ENCODE measurements at places on chromosomes 16 and 17.

DNA sequence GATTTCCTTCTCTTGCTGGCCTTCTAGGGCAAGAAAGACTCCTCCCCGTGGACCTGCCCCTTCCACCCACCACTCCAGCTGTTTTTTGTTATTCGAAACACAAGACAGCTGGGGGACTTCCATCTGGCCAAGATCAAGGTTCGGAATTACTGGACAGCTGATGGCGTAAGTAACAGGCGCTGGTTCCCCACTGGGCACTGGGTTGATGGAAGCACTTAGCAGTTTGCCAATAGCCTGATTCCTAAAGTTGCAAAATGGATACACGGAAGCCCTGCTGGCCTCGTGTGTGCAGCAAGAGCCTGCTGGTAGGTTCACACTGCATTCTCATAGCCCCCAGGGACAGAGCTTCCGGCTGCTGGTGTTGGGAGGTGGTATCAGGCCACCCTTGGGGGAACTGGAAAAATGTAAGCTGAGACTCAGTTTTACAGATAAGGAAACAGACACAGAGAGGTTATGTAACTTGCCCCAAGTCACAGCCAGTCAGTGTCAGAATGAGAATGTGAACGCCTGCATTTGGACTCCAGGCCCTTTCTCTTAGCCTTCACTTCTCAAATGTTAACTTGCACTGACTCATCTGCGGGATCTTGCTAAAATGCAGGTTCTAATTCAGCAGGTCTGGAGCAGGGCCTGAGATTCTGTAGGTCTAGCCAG lies 171.7 kb downstream of the KATNIP start:
- ATAC-seq, result no peak

- ATAC-seq, result no peak
Measured at GRCh38 chr17:44038604-44039011, 23.8 kb upstream of the TMEM101 start.

DNA sequence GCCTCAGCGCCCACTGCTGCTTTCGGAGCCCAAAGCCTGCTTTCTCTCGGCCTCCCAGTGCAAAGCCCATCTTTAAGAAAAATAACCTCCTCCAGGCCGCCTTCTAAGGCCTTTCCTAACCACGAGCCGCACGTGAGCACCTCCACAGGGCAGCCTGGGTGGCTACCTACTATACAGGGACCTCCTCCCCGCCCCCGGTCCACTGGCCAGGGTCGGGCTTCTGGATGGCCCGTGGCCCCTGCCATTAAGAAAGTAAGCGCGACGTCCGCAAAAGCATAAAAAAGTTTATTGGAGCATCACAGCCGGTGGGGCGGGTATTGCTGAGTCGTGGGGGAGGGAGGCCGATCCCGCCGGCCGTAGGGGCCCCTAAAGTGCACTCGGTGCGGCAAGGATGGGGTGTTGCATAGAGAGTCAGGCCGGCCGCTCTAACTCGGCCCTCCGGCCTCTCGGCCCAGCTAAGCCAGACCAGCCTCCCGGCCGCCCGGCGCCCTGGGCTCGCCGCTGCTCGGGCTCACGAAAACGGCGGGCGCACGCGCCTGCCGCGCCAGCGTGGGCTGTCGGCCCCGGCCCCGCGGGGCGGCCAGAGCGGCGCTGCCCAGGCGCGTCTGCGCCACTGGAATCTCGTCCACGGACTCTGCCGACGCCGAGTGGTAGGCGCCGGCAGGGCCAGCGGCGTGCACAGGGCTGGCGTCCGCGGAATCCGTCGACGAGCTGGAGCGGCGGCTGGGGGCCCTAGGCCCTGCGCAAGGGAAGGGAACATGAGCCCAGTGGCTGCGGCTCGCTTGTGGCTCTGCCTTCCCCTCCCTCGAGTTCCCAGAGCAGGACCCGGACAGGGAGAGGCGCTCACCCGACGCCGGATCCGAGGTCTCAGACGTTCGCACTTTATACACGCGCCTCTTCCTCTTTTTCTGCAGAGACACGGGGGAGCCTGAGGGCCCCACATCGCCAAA lies 1.1 kb upstream of the TPPP3 start:
- ATAC-seq, result no peak

DNA sequence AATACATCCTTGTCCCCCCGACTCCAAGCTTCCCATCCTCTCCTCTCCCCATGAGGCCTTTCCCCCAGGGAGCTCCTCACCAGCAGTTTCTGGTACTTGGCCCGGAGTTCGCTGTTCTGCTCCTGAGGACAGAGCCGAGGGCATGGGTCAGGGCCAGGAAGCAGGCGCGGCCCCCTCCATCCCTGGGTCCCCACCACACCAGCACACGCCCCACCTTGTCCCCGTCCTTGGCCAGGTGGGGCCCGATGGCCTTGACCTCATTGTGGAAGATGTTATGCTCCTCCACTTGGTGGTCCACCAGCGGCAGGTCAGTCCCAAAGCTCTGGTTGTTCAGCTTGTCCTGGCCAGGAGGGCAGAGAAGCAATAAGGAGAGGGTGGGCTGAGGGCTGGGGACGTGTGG lies 36.2 kb downstream of the PPL start:
- ATAC-seq, result no peak

GRCh38 chr17:82492643-82493225 lies 26.8 kb upstream of the FOXK2 start:
- ATAC-seq, result peak; percentile 2

- no peak for ATAC-seq
Measured at GRCh38 chr16:19520861-19521331, 1.0 kb downstream of the GDE1 start.

- no peak for ATAC-seq
Measured at GRCh38 chr17:80195141-80195540, 25.0 kb downstream of the SGSH start.

DNA sequence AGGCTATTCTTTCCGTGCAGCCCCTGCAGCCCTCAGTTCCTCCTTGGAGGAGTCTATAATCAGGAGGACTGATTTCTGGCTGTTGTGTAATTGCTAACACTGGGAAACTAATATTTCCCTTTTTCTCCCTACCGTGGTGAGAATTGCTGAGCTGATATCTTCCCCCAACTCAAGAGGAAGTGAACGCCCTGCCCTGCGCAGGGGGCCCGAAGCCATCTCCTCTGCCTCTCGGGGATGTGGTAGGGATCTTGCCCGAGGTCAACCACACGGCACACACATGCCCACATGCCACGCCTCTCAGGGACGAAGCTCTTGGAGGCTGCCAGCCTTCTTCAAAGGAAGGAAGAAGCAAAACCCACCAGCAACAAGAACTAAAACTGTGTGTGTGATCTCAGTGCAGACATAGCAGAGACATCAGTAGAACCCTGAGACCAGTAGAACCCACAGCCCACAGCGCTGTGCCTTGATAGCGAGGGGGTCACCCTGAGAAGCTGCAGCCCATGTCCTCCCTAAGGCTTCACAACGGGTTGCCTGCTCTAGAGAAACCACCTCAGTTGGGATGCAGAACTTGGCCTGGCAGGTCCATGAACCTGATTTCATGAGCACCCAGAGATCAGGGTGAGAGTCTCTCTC lies 8.9 kb upstream of the ULK2 start:
- ATAC-seq, result no peak

DNA sequence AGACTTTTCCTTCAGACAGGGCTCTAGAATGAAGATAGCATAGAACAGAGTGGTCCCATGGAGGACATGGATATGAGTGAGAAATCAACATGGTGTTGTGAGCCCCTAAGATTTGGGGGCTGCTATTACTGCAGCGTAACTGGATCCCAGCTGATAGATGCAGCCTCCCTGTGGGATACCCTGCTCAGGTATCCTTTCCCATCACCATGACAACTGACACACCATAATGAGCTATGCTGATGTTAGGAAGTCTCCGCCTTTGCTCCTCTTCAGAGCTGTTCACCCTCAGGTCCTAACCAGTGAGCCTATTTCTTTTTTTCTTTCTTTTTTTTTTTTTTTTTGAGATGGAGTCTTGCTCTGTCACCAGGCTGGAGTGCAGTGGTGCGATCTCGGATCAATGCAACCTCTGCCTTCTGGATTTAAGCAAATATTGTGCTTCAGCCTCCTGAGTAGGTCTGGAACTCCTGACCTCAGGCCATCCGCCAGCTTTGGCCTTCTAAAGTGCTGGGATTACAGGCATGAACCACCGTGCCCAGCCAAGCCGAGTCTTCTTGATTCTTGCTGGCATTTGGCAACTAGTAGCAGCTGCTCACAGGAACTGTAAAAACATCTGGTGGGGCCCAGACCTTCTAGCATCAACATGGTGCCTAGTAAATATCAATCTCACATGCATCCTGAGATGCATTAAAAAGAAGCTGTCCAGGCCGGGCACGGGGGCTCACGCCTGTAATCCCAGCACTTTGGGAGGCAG lies 17.1 kb downstream of the STX4 start:
- no peak for ATAC-seq

DNA sequence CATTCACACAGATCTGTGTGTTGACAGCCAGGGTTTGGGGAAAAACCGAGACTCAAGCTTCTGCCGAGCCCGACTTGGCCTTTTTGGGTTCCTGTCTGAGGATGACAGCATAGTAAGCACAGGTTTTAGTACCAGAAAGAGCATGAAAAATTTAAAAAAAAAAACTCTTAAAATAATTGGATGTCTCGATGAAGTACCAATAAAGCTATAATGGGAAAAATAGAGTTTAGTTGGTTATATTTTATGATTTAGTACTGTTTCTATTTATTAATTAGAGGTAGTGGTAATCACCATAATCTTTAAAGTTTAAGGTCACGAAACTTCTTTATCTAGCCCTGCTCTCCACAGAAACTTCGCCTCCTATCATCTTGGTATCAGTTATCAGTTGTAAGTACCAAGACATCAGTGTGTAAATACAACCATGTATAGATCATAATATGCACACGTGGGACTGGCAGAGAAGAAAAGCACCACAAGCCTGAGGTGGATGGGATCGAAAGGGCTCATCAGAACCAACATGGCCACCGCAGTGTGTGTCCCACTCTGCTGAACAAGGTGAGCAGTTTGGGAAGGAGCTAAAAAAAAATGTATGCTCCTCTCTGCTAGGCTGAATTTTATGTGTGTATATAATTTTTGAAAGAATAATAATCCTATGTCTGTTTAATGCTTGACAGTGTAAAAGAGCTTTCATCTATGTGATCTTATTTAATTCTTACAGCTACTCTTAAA lies 14.4 kb upstream of the EEF2K start:
- ATAC-seq, result no peak

DNA sequence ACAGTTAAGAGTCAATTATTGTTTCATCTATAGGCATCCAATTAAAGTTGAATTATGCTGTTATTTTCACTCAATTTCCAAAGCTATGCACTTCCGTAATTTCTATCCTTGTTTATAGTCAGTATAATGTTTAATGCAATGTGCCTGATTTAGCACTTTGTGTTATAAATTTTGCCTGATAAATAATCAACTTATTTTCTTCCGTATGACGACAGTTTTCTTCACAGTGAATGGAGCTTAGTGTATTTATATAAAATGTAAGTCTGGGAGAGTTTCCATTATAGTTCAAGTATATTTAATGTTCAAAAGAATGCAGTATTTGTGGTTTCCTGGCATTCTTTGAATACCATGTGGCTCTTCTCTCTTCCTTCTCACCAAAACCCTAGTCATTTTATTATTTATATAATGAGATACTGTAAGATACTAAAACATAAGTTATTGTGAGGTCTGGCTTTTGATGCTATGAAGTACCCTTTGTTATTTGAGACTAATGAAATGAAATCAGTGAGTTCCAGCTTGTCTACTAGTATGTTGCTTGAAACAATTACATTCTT lies 240.6 kb downstream of the PRKCA start:
- ATAC-seq, result peak; percentile 50

DNA sequence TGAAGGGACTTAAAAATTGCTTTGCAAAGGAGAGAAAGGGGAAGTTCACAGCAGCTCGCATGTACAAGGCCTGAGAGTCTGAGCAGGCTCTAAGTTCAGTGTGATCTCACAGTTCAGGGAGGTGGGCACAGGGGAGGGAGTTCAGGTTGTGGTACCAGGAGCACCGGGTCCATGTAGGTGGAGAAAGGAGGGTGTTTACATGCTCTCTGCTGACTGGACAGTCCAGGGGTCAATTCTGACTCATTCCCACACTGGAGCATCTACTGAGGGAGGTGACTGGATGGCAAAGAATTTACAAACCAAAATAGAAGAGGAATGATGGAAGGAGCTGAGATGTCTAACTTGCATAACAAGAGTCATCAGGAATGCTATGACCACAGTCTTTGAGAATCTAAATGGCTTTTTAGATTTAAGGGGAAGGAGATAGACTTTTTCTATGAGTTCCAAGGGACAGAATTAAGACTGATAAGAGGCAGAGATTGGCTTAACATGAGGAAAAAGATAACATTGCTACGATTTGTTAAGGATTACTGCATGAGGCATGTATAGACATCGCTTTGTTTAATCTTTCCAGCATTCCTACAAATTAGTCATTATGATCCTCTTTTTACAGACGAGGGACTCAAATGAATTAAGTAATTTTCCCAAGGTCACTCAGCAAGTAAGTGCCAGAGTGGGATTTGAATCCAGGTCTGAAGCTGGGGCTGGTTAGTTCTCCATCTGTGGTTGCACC lies 29.9 kb downstream of the MIS12 start:
- peak; percentile 98 for ATAC-seq

All from SK-N-SH treated with all-trans-retinoic acid at 6 μM for 48 hours (cell line).